ENCODE measurements at places on chromosomes 7 and 10.

DNA sequence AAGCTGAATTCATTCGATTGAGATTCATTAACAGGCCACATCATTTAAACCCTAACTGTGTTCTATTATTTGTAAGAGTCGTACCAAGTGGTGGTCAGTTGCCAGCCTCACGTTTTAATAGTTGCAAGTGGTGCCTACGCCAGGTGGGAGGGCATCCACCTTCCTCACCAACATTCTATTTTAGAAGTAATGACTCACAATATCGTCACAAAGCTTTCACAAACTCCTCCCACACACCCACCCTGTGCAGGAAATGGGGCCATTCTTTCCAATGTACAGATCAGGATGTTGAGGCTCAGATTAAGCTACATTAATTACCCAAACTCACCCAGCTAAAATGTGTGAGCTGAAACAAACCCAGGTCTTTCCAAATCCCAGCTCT, 77.3 kb upstream of the SAMD8 start:
- DNase-seq: no peak

DNA sequence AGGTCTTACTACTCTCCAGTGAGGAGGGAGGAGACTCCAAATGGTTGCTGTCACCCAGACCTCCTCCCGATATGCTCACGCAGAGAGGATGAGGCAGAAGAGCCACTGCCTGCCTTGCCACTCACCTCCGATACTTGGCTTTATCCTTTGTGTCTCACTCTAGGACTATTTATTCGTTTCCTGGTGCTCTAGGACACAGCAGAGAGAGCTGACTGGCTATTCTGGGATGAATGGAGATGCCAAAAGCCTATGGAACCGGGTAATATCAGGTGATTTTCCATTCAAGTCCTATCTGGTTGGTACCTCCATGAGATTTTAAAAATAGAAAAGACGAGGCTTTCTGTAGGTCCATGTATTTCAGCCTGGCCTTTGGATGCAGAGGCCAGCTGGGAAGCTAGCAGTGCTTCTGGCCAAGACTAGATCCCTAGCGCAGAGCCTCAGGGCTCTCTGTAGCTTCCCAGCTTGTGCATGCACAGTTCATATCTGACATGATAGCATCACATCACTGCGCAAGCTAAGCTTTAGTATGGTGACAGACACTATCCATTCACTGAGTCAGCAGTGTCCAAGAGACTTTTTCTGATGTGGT, 239.0 kb upstream of the ANKRD30A start:
- no peak for DNase-seq

- no peak for DNase-seq
These were observed 18.8 kb upstream of the AOAH start for GRCh38 chr7:36742911-36743775.

DNA sequence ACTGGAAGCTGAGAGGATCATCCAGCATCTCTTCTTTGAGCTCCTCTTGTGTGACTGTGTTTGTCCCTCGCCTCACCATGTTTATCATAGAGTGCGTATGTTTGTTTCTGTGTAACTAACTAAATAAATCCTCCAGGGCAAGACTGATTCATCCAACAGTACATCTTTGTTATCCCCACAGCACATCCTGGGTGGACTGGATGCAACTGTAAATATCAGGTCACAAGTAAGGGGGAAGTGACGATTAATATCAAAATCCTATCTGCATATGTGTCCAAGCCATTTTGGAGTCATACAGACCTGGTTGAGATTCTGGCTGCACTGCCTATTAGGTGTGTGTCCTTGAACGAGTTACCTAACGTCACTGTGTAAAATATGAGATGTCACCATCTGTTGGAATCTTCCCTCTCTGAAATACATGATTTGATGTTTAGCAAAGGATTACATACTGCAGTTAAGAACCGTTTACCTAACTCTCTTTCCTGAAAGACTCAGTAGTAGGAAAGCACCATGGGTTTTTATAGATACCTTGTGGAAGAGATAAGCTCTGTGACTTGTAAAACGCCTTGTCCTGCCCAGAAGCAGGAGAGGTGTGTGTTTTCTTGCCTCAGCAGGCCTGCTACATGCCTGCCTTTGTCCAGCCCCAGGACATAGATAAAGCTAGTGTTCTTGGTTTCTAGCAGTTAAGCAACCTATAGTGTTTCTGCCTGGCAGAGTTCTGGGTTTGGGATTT, 25.8 kb downstream of the WBP1L start:
- no peak for DNase-seq

GRCh38 chr7:73533742-73534141, 11.6 kb upstream of the BAZ1B start:
- no peak for DNase-seq

DNA sequence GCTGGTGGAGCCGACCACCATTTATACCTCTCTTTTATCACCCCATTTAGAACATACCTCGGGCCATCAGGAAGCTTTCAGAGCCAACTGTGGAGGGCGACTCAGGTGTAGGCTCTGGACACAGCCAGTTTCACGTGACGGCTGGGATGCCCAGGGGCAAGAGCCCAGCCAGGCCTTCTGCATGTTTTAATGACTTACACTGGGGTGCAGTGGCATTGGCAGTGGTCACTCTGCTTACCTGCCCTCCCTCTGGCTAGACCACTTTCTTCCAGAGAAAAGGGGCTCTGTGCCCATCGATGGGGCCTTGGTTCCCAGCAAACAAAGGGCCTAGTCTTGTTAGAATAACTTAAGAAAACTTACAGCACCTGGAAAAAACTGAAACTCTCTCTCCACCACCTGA, 50.0 kb downstream of the PNLIPRP2 start:
- no peak for DNase-seq
